Karpas-422 (cell line): ENCODE measurements at places on chromosomes 1 and 21. TPM values are rescaled to one million over a fixed set of nuclear protein-coding genes. Genes with fewer than 3 reads are reported as not detected.

DNA sequence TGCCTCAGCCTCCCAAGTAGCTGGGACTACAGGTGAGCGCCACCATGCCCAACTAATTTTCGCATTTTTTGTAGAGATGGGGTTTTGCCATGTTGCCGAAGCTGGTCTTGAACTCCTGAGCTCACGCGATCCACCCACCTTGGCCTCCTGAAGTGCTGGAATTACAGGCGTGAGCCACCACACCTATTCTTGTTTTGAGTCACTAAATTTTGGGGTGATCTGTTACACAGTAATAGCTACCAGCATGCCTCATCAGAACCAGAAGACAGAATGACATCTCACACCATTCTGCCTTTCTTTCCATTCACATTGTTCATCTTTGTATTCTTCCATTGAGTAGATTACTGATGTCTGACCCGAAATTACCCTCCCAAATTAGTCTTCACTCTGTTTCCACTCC, 9.1 kb downstream of the RHBDL2 start:
- no peaks in the 10 kb centered on the region for H3K27me3 ChIP-seq
- H3K27ac ChIP-seq: no peak overlapping the region
- H3K4me1 ChIP-seq: no peaks in the 10 kb centered on the region
- no peak for DNase-seq
- no peaks in the 10 kb centered on the region for H3K36me3 ChIP-seq

GRCh38 chr1:87141556-87141955, 187.1 kb upstream of the LMO4 start:
- no peak overlapping the region for H3K27ac ChIP-seq
- no peak for DNase-seq
- no peak overlapping the region for H3K4me3 ChIP-seq
- H3K4me1 ChIP-seq: no peaks in the 10 kb centered on the region

GRCh38 chr1:202645097-202645476, 65.2 kb downstream of the SYT2 start:
- no peak overlapping the region for H3K4me3 ChIP-seq
- no peaks in the 10 kb centered on the region for H3K4me1 ChIP-seq
- DNase-seq: no peak
- no peak overlapping the region for H3K27ac ChIP-seq
- H3K27me3 ChIP-seq: no peaks in the 10 kb centered on the region
- H3K36me3 ChIP-seq: no peaks in the 10 kb centered on the region

GRCh38 chr1:181062836-181063428, 25.6 kb upstream of the IER5 start:
- H3K4me1 ChIP-seq: peaks cover 22% of the 10 kb centered on the region
- H3K36me3 ChIP-seq: no peaks in the 10 kb centered on the region
- H3K4me3 ChIP-seq: peak overlapping the region; percentile 50; the same call in 1 of the 2 replicates
- peak; percentile 59 for DNase-seq
- no peaks in the 10 kb centered on the region for H3K27me3 ChIP-seq

GRCh38 chr1:30377230-30378002, 346.0 kb downstream of the MATN1 start:
- H3K4me3 ChIP-seq: no peak overlapping the region
- DNase-seq: no peak
- H3K36me3 ChIP-seq: no peaks in the 10 kb centered on the region

DNA sequence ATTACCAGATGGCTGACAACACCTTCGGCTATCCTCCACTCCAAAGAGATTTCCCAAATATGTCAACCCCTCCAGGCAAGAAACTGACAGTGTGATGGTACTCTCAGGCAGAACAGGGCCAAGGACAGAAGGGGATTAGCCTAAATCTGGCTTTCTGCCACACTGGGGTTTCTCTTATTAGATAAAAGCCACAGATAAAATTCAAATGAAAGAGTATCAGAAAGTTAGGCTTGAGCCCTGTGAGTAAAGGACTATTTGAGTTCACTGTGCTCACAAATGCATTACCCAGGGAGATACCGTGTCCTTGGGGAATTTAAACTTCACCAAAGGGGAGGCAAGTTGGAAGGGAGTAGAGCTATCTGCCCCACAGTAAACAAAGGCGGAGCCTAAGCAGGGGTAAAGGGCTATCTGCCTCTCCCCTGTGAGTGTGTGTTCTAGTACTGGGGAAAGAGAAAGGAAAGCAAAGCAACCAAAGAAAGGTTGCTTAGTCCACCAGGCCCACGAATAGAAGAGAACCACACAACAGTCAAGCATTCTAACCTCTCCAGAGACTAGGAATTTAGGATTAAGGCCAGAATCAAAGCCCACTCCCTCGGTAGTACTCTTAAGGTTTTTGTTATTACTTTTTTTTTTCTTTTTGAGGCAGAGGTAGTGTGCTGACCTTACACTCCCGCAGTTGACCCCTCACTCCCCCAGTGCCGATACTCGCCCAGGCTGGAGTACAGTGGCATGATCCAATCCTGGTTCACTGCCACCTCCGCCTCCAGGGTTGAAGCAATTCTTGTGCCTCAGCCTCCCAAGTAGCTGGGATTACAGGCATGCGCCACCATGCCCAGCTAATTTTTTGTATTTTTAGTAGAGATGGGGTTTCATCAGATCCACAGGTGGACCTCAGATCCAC, 12.7 kb downstream of the TPM3 start:
- peak overlapping the region; percentile 98 for H3K27ac ChIP-seq
- H3K4me3 ChIP-seq: peak overlapping the region; percentile 70
- H3K27me3 ChIP-seq: no peaks in the 10 kb centered on the region
- no peak for DNase-seq

Gene CYP4X1
- not detected in 2 replicates for total RNA-seq

Gene LRRN2
- not detected in 2 replicates for total RNA-seq

Gene LZIC
- total RNA-seq: 28.8 and 32.9 TPM in 2 replicates
